ENCODE measurements at places on chromosomes 4 and X.
A peak's percentile ranks its signal among the peaks of the same experiment; 100 is the strongest.

DNA sequence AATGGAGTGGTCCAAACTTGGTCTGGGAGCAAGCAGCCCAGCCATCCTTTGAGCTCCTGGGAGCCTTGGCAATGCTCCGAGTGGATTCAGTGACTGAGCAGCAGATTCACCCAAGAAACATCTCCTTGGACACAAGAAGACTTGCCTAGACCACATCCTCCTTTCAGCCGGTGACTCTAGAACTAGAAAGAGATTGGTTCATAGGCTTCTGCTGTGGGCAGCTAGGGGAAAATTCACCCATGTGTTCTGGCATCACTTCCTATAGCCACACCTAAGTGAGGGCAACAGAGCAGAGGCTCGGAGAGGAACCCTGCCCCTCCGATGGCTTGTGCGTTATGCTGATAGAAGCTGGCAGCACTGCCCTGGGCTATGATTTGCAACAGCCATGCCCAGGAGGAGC lies 16.0 kb downstream of the ZNF275 start:
- no peak for DNase-seq

DNA sequence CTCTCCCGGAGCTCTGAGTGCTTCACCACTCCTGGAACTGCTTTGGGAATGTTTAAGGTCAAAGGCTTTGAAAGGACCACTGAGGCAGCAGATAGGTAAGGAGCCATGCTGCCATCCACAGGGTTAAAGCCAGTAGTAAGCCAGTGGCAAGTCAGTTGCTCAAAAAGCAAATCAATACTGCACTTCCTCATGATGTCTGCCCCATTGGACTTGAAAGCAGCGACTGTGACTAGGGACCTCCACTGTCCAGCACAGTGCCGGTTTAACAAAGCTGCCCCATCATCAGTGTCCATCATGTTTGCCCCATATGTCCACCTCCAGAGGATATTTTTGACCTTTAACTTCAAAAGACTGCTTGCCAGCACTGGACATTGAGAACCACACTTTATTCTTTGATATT lies 49.9 kb upstream of the FGF13 start:
- no peak for DNase-seq

DNA sequence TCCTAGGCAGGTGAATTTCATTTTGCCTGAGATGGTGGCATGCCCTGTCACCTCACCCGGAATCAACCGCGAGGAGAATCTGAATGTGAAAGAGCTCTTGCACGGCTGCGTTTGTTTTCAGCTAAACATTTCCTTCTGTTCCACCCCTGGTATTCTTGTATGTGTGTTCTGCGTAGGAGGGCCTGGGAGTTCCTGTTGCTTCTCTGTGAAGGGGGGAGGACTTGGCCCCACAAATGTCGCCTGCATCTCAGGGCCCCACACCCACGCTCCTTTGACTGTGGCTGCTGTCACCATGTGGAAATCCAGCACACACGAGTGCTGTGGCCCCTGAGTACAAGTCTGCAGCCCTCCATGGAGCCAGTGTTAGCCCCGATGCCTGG lies 45.8 kb upstream of the CLCN4 start:
- no peak for DNase-seq

- DNase-seq, result peak; percentile 3
Measured at GRCh38 chr4:110622841-110623717, at the start of gene PITX2. Gene PITX2 (minus strand): TSS chr4:110623077. CDS start chr4:110622460, 617 bp downstream.

DNA sequence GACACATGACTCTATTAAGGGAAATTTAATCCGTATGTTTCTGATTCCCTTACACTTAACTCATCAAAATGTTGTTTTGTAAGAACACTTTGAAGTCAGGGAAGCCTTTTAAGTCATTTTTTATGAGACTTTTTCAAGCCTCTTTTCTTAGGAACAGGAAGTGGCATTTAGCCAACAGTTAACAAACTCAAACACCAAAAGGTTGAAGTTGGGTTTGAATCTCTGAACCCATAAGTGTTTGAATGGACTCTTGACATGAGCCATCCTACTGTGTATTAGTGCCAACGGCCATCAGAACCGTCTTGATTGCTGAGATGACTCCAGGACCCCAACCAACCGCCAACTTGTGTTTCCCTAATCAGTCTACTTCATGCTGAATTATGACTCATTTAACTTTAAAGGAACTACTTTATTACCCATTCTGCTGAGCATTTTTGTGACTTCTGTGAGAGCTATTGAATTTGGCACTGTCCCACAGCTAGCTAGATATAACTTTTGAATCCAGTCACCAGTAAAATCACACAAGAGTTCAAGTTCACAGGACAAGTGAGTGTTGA lies 209.1 kb upstream of the FAT1 start:
- DNase-seq, result no peak

GRCh38 chr4:94605241-94605805 lies 152.4 kb upstream of the BMPR1B start:
- DNase-seq, result no peak

All from stimulated activated CD8-positive, alpha-beta memory T cell treated with anti-CD3 and anti-CD28 coated beads, Interleukin-4, amount 100 ng/mL, for 1 hour (primary cell).